Type B pancreatic cell (in vitro differentiated cells): ENCODE measurements at places on chromosomes 4 and X.

- no peak for DNase-seq
Measured at GRCh38 chrX:126394681-126395080, 157.9 kb downstream of the DCAF12L1 start.

- no peak for DNase-seq
Measured at GRCh38 chr4:156929386-156930105, 42.1 kb downstream of the PDGFC start.

DNA sequence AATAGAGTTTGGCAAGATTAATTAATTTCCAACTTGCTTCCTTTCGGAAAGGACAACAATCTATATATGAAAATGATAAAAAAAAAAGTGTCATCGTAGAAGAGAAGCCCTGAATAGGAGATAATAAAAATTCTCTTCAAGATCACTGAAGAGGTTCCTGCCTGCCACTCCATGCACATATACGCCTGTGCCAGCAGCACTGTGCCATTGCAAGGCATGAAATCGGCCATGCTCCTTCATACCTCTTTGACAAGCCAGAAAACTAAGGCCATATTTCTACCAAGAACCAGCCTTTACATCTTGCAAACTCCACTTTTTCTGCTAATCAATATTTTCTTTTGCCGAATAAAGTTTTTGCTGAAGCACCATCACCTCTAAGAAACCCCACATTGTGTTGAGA, 365.5 kb downstream of the CXXC4 start:
- DNase-seq, result no peak

- DNase-seq, result no peak
Measured at GRCh38 chr4:109873791-109874514, 26.0 kb downstream of the LRIT3 start.

- DNase-seq, result no peak
Measured at GRCh38 chr4:185793716-185794115, 18.3 kb downstream of the SORBS2 start.

DNA sequence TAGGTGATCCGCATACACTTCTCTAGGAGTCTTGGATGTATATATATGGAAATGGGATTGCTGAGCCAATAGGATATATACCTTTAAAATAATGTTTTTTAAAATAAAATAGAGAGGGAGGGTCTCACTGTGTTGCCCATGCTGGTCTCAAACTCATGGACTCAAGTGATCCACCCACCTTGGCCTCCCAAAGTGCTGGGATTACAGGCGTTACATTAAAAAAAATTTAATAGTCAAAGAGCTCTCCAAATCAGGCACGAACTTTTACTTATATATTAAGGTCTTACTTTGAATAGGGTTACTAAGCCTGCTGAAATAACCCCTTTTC, 109.0 kb downstream of the GNL3L start:
- DNase-seq, result no peak

DNA sequence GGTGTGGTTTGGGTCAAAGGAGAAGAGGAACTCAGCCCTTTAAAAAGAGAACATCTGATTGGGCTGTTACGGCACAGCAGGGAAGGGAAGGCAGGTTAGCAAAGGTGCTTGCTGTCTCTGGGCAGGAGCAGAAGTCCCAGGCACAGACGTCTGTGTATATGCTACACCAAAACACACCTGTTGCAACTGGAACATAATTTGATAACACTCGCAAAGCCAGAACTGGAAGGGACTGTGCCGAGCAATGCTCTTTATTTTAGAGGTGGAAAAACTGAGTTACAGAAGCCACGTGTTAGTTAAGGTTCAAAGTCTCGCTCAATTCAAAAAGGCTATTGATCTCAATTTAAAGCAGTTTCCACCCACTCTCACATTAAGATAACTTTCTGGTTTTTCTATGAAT, 2.2 kb upstream of the FAM114A1 start:
- no peak for DNase-seq
